ENCODE measurements at places on chromosomes 7 and 10. TPM values are rescaled to one million over a fixed set of nuclear protein-coding genes. Genes with fewer than 3 reads are reported as not detected.
A peak's percentile ranks its signal among the peaks of the same experiment; 100 is the strongest.

Gene BAIAP2L1
- total RNA-seq = 11.6 TPM

Gene GNGT1
- not detected for total RNA-seq

Gene ZNF727
- not detected for total RNA-seq

DNA sequence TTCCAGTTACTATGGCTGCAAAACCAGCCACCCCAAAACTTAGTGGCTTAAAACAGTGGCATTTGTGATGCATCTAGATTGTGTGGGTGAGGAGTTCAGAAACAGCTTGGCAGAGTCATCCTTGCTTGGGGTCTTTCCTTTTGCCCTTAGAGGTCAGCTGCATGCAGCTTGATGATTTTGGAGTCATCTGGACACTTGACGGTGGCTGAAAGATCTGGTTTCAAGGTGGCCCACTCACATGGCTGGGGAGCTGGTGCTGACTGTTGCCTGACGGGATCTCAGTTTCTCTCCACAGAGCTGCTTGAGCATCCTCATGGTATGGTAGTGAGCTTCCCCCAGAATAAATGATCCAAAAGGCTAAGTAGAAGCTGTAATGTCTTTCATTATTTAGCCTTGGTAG lies 191.3 kb upstream of the GALNT17 start:
- no peak for DNase-seq

GRCh38 chr7:75916685-75917634 lies 2.0 kb downstream of the POR start:
- no peak for DNase-seq

- no peak for DNase-seq
These were observed 81.8 kb downstream of the SGMS1 start for GRCh38 chr10:50541921-50542320.

- no peak for DNase-seq
These were observed 524.1 kb upstream of the SEMA3D start for GRCh38 chr7:85710960-85711359.

GRCh38 chr10:120946497-120946896 lies 95.3 kb downstream of the WDR11 start:
- DNase-seq = peak; percentile 30
